ENCODE measurements at places on chromosomes 2 and 18. TPM values are rescaled to one million over a fixed set of nuclear protein-coding genes. Genes with fewer than 3 reads are reported as not detected.

The RIT2 gene
- total RNA-seq, result not detected

The SNED1 gene
- total RNA-seq, result 72.1 TPM

The CFC1 gene
- total RNA-seq, result not detected

The GALR1 gene
- not detected for total RNA-seq

The NCKAP5 gene
- not detected for total RNA-seq

The CNTNAP5 gene
- total RNA-seq, result not detected

The EFHD1 gene
- total RNA-seq, result 1.1 TPM

The TCF7L1 gene
- total RNA-seq, result not detected

The CDH20 gene
- total RNA-seq, result 0.35 TPM

The KIAA2012 gene
- total RNA-seq, result not detected

The CCL20 gene
- total RNA-seq, result 24.3 TPM

The C2orf72 gene
- not detected for total RNA-seq

The PRKAG3 gene
- total RNA-seq, result not detected

The SKOR2 gene
- not detected for total RNA-seq

The OST4 gene
- 371 TPM for total RNA-seq

The CHRND gene
- not detected for total RNA-seq

The ME2 gene
- total RNA-seq, result 34.2 TPM

The PIGN gene
- 17.9 TPM for total RNA-seq

The ASXL3 gene
- total RNA-seq, result not detected

The DUSP19 gene
- 1.6 TPM for total RNA-seq

The EPHA4 gene
- 88.2 TPM for total RNA-seq

The MORN2 gene
- total RNA-seq, result 1.4 TPM

The HOXD9 gene
- total RNA-seq, result not detected

The ZNF804A gene
- not detected for total RNA-seq

The CGREF1 gene
- total RNA-seq, result not detected

The TXNDC2 gene
- total RNA-seq, result not detected

The KHK gene
- 4.5 TPM for total RNA-seq

The CHRNG gene
- not detected for total RNA-seq

The TUBB8B gene
- not detected for total RNA-seq

The BZW1 gene
- 226 TPM for total RNA-seq

The MYO5B gene
- not detected for total RNA-seq

The ALPG gene
- not detected for total RNA-seq

The HOXD13 gene
- total RNA-seq, result not detected

The UGT1A4 gene
- not detected for total RNA-seq

The SLC14A1 gene
- 9.8 TPM for total RNA-seq

The RAB27B gene
- 3.5 TPM for total RNA-seq

The SRD5A2 gene
- total RNA-seq, result not detected

Measured in T-helper 17 cell (primary cell).